Heart left ventricle (tissue), 16 donors: ENCODE measurements at places on chromosomes 1 and 21.

GRCh38 chr1:108043707-108044106 lies 78.7 kb upstream of the VAV3 start:
- DNase-seq: no peak

GRCh38 chr1:173410133-173410793 lies 66.9 kb upstream of the PRDX6 start:
- no peak for DNase-seq

DNA sequence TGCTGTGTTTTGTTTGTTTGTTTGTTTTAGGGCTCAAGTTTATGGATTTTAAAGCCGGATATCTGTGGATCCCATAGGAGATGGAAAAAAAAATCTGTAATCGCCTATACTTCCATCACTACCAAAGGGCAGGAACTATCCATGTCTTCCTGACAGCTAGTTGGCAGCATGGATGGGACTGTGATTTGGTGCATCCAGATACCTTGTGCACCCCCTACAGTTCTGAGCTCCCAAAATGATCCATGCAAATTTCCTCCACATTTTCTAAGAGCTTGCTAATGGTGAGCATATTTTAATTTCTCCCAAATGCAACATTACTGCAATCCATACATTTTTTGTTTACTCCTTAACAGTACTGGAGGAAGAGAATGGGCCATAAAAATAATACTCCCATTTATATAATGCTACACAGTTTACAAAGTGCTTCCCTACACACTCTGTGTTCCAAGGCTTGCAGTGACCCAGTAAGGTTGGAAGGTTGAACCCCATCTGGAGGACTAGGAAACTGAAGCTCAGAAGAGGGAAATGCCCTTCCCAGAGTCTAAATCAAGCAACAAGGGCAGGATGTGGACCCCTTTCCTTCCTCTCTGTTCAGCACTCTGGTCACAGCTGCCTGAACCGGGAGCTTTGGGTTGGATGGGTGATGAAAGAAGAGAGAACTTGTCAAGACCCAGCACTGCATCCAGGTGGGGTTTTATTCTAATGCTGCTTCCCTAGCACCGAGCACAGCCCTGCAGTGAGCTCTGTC lies 48.0 kb downstream of the CAPN8 start:
- DNase-seq: no peak

DNA sequence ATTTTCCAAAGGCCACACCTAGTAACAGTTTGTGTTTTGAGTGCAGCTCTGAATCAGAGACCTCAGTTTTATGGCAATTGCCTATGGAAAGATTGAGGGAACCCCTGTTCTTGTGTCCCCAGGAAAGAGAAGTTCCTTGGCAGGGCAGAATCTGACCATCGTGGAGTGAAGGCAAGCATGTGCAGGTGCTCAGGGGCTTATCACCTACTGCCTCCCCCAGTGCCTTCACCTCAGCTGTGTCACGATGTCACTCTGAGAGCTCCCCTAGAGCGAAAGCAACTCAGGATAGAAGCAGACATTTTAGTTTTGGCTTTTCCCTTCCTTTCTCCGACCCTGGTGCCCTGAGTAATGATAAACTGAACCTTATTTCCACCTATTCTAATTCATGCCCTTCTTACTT lies 1.8 kb upstream of the SPRR1A start:
- no peak for DNase-seq

GRCh38 chr1:43947874-43948437 lies 1.2 kb downstream of the IPO13 start:
- DNase-seq: no peak

DNA sequence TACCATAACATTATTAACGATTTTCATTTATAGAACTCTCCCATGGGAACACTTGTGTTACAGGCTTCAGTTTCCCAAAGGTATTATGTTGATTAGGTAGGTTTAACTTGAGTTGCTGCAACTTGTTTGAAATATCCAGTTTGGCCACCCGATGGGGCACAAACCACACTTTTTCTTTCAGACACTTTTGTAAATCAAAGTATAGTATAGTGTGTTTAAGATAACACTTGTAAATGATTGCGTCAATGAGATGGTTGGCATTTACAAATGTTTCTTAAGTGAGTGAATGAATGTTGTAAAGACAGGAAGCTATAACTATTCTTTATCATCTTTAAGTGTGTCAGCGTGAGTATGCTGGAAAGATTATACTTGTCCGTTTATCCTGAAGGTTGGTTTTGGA lies 4.3 kb downstream of the XPR1 start:
- DNase-seq: no peak

GRCh38 chr1:241747992-241748391 lies 95.9 kb downstream of the WDR64 start:
- no peak for DNase-seq

GRCh38 chr1:24392982-24393650 lies 20.5 kb downstream of the STPG1 start:
- no peak for DNase-seq

GRCh38 chr1:172343240-172344160 lies 77.0 kb upstream of the C1orf105 start:
- DNase-seq: no peak

GRCh38 chr1:149979245-149979971 lies 31.1 kb downstream of the OTUD7B start:
- DNase-seq: no peak

GRCh38 chr1:205291596-205291995 lies 29.9 kb downstream of the NUAK2 start:
- DNase-seq: no peak

GRCh38 chr1:38804062-38804886 lies 55.3 kb downstream of the RRAGC start:
- DNase-seq: no peak

GRCh38 chr1:83554174-83554573 lies 444.8 kb downstream of the TTLL7 start:
- DNase-seq: peak; percentile 19

- DNase-seq: no peak
Observed at GRCh38 chr1:183804387-183804786, 533 bp upstream of the RGL1 start.

DNA sequence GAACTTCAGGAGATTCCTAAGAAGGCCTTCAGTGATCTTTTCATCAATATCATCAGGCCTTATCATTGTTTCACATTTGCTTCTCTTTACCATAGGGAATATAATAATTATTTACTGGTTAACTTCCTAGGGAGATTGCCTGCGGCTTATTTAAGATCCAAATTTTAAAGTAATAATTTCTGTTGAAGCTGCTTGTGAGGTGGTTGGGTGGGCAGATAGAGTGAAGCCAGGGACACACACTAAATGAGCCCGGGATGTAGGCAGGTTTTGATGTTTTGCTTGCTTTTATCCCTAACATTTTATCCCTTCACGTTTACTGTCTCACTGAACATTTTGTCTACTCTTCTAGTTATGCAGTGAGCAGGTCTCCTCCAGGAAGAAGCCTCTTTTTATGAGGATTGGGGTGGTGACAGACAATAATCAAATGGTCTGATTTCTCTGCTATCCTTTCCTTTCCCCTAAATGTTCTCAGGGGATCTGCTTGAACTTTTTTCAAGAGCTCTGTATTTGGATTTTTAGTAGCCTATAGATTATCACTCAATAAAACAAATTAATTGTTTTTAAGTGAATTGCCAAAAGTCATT lies 164.7 kb downstream of the RUNX1 start:
- no peak for DNase-seq

DNA sequence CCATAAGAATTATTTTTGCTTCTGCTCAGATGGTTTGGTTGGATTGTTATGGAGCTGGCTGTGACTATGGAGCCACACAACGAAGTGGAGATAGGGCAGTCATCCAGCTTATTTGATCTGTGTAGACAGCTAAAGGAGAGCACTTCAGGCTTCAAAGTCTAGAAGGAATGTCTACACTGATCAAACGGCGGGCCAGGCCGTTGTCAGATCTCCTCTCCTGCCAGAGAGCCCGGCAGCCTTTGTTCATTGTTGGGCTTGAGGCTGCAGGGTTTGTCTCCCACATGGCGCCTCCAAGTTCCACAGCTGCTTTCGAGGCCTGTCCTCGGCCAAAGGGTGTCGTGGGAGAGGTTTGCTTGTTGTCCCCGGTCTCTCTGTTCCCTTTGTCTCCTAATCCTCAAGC lies 2.8 kb upstream of the STMN1 start:
- DNase-seq: no peak

GRCh38 chr1:174157157-174157806 lies 2.0 kb upstream of the RABGAP1L start:
- DNase-seq: no peak

DNA sequence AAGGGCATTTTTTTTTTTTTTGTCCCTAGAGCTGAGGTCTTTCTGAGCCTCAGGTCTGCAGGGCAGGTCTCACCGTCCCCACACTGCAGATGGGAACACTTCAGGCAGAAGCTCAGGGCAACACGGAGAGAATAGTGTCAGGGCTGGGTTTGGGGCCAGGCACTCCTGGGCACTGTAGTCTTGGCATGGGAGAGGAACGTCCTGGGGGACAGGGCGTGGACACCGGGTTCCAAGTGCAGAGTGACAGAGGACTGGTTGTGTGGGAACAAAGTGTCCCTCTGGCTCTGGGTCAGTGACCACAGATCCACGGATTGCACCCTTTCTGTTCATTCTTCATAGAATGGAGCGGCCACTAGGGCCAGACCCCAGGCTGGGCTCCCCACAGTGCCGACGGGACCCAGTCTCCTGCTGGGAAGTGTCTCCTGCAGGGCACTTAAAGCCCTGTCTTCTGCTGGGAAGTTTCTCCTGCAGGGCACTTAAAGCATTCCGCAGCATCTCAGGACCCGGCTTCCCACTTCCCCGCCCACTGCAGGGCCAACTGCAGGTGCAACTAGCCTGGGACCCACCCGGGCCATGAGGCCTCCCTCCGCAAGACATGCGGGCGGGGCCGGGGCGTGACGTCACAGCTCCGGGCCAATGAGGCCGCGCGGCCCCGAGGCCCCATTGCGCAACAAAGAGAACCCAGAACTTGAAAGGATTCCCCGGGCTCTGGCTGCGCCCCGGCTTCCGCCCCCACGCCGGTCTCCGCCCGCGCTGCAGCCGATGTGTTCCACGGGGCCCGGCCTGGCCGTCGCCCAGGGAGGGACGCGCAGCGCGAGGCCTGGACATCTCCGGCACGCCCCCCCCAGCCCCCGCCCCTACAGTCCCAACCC lies 1.2 kb downstream of the GPR153 start:
- DNase-seq: peak; percentile 91

GRCh38 chr21:15840406-15840805 lies 110.6 kb downstream of the USP25 start:
- no peak for DNase-seq

DNA sequence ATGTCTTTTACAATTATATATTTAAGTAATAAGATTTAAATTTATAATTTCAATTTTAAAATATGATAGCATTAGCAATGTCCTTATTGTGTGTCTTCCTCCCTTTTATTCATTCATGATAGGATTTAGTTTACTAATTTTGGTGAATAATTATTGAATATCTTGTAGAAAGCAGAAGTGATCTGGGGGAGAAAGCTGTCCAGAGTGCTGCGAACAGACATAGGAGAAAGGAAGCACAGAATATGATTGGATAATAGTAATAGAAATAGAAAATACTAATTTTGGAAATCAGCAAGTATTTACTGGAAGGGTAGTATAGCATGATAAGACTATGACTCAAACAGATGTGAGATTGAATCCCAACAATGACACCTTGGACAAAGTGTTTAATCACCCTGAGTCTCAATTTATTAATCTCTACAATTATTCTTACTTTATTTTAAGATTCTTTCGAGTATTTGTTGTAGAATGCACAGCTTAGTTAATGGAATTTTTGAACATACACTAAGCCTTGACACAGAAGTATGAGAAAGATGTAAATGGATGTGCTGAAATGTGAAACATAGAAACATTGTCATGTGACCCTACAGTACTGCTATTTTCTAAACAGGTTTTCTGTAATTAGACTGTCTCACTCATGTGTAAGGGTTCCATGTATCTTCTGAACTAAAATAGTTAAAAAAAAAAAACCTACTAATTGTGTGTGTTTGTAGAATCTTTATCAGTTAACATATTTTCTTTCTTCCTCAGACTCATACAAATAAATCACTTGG lies 7.9 kb downstream of the SH3GLB1 start:
- no peak for DNase-seq

DNA sequence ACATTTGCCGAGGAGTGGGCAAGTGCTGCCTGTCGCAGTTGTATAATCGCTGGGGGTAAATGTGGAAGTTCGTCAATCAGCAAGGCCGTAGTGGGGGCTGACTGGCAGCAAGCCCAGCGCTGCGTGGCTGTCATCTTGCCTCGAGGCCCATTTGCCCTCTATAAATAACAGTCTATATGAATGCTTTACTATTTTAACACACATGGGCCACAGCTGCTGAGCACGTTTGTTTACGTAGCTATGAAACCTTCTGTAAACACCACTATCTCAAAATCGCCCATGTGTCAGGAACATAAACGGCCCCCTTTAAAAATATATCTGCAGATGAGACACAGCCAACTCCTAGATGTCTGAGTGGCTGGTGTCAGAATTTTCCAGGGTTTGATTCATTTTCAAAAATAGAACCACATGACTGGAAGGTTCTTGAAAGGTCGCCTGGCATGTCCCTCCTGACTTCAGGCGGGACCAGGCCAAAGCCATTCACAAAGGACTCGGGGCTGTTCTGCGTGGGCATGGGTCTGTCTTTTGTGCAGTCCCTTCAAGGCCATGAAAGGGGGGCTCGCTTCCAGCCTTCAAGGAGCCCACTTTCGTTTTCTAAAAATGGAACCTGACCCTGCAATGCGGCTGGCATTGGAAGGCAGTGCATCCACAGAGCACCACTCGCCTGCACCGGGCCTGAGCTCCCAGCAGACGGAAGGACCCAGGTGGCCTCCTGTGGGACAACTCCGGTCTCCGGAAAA lies 205.5 kb downstream of the KCNJ6 start:
- no peak for DNase-seq

GRCh38 chr1:37704966-37705365 lies 12.7 kb downstream of the CDCA8 start:
- DNase-seq: no peak

GRCh38 chr1:54384918-54385726 lies 21.1 kb downstream of the SSBP3 start:
- no peak for DNase-seq

GRCh38 chr1:206725109-206725963 lies 40.6 kb downstream of the MAPKAPK2 start:
- no peak for DNase-seq

DNA sequence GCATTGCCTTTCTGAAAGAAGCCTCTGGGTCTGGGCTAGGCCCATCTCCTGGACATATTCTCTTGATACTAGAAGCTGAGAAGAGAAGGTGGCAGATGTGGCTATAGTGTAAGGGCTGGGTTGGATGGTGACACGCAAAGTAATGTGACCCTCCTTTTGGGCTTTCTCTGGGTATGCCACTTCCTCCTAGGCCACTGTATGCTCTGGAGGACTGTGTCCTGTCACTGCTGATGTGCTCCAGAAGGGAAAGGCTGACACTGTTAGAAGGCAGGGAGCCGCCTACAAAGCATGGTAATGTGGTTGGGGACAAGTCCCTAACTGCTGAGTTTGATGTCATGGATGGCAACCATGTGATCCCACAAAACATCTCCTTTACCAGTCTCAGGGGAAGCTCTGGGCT lies 112.1 kb downstream of the BCAR3 start:
- DNase-seq: no peak

- DNase-seq: peak; percentile 54
Observed at GRCh38 chr1:78003882-78004718, 639 bp upstream of the DNAJB4 start.
